Myocyte (in vitro differentiated cells): ENCODE measurements at places on chromosomes 5 and 9.
A peak's percentile ranks its signal among the peaks of the same experiment; 100 is the strongest.

DNA sequence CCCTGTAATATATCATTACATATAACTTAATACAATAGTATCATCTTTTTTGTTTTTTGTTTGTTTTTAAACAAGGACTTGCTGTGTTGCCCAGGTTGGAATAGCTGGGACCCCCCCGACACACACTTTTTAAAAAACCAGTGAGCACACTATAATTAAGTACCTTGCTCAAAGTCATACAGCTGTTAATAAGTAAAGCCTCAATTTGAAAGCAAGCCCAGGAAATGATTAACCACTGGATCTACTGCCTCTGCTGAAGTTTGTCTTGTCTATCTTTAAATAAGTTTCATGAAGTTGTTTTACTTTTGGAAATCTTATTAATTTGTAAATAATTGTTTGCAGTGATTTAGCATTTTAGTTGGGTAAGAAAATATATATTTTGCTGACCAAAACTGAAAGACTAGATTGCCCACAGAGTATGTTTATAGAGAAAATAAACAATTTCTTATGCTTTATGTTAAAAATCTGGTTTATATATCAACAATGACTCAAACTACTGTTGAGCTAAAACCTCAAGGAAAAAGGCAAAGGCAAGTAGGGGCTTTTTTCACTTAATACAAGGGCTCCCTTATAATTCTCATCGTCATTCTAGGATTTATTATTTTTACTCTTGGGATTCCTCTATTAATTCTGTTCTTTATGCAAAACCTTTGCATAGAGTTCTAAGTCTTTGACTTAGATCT is 5.8 kb upstream of the CARNMT1 start:
- no peak for DNase-seq

DNA sequence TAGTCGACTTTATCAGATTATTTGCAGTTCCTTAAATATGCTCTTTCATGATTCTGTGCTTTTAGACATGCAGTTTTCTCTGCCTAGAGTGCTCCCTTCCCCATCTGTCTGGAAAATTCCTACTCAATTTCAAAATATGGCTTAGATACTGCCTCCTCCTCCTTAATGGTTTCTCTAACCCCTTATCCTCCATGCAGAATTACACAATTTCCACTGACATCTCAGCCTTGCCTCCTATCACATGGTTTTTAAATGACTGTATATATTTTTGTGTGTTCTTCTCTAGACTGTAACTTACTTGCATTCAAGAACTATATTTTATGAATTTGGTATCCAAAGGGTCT is 85.2 kb downstream of the SLC44A1 start:
- no peak for DNase-seq

- DNase-seq = no peak
These were observed 45.3 kb upstream of the SIL1 start for GRCh38 chr5:139243425-139243970.

DNA sequence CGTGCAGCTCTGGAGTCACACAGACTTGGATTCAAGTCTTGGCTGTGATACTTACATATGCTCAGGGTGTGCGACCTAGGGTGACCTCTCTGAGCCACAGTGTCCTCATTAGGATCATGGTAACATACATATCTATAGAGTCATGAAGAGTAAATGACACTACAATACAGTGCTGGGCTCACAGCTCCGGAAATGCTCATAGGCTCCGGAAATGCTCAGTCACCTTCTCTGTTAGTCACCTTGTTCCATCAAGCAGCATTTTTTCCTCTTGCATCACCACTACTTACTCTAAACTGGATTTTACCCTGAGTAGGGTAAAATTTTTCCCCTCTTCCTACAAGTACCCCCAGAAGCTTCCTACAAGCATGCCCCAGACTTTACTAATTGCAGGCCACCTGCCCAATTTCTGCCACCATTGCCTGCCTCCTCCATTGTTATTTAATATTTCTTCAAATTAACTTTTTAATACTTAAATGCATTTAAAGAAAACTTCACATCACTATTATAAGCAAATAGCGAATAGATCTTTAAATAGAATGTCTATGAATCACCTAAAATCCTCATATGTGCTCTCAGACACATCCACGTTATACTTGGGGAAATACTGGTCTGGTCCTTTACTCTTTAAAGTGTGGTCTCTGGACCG is 147.6 kb upstream of the SPRY4 start:
- no peak for DNase-seq

DNA sequence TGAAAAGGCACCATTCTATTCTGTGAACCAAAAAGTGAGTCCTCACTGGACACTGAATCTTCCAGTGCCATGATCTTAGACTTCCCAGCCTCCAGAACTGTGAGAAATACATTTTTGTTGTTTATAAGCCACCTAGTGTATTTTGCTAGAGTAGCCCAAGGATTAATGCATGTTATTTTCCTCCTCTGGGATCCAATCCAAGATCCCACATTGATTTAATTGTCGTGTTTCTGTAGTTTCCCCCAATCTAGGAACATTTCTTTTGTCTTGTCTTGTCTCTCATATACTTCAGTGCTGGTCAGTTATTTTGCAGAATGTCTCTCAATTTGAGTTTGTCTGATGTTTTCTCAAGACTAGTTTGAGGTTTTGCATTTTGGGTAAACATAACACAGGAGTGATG is 36.4 kb downstream of the GDNF start:
- DNase-seq = no peak

GRCh38 chr9:20255052-20255451 is 367.2 kb downstream of the MLLT3 start:
- no peak for DNase-seq

DNA sequence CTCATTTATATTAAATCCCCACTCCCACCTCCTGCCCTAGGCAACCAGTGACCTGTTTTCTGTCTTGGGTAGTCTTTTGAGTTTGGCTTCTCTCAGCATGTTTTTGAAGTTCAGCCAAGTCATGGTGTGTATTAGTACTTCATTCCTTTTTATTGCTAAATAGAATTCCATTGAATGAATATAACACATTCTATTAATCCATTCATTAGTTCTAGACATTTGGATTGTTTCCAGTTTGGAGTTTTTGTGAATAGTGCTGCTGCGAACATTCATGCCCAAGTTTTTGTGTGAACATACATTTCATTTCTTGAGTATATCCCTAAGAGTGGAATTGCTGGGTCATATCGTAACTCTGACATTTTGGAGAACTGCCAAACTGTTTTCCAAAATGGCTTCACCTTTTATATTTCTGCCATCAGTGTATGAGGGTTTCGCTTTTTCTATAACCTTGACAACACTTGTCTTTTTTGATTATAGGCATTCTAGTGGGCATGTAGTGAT is 2.7 kb downstream of the ZNF346 start:
- no peak for DNase-seq

GRCh38 chr9:127129718-127130085 is 7.3 kb upstream of the ANGPTL2 start:
- DNase-seq = no peak

- DNase-seq = peak; percentile 59
These were observed 20.5 kb upstream of the GPX3 start for GRCh38 chr5:150999704-151000442.

DNA sequence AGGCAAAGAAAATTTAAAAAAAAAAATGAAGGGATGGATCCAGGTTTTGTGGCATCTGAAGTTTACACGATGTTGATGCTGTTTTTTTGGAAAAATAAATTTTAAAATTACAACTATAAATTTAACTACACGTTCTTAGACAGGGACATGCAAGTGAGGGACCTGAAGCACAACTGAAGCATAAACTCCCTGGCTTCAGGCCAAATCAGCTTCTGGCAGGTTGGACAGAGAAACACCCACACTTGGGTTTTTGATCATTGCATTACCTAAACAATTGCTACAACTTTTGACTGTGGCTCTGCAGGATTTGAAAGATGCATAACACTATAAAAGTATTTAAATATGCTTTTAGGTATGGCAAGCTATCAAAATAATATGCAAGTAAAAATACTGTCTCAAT is 1318.3 kb upstream of the DMAC1 start:
- DNase-seq = no peak

DNA sequence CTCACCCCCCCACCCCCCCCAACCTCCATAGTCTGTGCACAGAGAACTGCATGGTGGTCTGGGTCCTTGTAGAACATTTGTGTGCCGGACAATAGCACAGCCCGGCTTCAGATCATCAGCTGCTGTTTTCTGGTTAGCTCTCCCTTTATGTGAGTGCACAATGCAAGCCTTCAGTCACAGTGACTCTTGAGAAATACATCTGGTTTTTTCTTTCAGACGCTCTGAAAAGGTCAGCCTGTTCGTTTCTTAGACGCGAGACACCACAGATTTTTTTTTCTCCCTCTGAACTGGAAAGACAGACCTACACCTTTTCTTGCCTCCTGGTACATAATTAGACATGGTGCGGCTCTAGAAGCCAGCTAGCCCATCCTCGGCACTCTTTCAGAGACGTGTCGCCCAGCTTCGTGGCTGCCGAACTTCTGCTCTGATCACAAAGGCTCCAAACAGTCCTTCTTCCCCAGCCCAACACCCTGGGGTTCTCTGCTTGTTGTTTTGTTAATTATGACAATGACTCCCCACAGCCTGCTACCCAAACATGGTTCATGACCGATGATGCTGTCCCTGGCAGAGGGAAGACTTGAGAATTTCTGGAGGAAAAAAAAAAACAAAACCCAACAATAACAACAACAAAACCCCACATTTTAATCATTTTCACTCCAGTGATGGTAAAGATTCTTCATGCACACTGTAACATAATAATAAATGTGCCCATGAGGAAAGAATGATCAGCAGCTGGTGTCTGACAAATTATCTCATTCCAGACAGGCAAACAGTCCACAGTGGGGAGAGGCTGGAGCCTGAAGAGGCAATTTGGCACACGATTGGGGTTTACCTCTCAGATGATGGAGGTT is 241.4 kb upstream of the ZNF462 start:
- DNase-seq = peak; percentile 41

DNA sequence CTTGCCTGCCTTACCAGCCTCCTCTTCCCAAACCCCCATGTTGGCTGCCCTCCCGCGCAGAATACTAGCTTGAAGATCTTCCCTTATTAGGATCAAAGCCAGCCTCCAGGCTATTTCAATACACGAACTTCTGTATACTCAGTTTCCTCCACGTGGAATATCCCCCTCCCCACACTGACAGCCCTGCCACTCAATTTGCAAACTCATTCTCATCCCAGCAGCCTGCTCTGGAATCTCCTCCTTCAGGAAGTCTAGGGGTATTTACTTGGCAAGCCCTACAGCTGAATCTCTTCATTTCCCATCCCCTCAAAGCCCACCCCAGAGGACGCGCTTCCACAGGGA is 157.0 kb upstream of the SMIM23 start:
- no peak for DNase-seq

GRCh38 chr9:19032406-19032805 is 603 bp downstream of the SAXO1 start:
- DNase-seq = no peak

DNA sequence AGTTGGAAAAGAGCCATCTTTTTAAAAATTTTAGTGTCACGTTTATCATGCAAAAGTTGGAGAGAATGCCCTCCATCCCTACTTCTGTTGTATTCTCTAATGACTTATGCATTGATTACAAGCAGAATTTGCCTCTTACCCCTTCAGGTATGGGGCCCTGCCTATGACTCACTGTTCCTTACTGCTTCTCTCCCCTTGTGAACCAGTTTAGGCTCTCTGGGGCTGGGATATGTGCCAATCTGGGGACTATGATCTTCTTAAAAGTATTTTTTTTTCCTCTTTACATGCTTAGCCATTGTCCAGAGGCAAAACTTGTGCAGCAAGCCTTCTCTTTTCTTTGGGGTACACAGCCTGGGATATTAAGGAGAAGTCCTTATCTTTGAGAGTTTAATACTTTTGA is 37.4 kb downstream of the CAMK4 start:
- no peak for DNase-seq

DNA sequence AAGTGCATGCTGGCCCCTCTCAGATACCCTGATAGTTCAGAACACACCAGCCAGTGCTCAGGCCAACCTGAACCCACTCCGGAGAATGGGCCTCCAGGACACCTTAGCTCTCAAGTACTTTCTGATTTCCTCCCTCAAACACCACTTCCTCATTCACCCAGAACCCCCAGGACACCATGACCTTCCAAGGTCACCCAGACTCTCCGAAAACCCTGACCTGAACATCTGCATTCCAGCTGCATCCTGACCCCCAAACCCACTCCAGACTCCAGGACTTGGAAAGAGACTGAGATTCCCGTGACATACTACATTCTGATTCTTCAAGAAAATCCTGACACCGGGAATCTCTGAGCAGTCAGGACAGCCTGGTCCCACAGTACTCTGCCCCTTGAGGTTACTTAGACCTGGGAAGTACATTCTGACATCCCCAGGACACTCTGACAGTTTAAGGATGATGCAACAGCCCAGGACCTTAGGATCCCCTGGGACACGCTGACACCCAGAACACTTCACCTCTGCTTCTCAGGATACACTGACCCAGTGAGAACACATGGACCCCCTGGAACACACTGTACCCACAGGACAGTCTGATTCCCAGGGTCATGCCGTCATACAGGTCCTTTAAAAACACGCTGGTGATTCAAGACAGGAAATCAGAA is 747 bp upstream of the PROP1 start:
- DNase-seq = no peak

- no peak for DNase-seq
These were observed 14.2 kb downstream of the EEIG1 start for GRCh38 chr9:127966416-127967150.

DNA sequence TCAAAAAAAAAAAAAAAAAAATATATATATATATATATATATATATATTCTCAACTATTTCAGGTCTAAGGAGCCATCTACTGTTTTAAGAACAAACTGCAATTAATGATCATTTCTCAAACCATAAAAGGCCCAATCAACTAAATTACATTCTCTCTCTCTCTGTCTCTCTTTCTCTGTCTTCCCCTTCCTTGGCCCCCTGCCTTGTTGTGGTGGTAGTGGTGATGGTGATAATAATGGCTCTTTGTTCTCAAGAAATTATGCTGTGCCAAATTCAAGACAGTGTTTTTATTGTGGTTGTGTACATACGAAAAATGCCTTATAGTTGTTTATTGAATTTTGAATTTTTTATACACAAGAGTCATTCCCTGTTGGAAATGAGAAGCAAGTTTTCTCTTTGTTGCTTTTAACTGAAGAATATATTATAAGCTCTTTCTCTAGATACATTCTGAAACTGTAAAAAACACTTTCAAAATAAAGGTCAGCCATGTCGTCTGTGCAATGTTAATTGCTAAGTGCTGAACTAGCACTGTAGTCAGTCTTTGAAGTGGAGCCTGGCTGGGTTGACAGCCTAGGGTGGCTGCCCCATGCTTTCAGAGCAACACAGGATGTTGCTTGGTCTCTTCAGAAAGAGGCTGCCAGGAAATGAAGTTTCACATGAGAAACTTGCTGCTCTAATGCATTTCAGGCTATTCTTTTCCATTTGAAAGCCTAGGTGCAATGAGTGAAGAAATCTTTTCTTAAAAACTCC is 96.0 kb downstream of the HINT1 start:
- no peak for DNase-seq

DNA sequence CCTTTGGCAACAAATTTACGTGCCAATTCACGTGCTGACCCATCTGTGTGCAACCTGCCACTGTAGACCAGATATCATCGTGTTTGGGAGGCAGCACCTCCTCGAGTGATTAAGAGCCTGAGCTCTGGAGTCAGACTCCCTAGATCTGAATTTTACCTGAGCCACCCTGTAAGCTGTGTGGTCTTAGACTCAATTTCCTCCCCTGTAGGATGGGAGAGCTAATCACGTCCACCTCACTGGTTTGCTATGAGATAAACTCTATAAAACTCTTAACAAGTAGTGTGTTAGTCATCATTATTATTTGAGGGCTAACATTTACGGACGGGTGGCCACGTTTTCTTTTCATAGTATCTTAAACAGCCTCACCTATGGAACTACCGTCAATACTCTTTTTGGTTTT is 220.0 kb upstream of the ADAMTSL1 start:
- no peak for DNase-seq
